ENCODE measurements at places on chromosomes 6 and 20.
A peak's percentile ranks its signal among the peaks of the same experiment; 100 is the strongest.

- peak; percentile 28 for DNase-seq
These were observed 6.2 kb upstream of the ZNF311 start for GRCh38 chr6:29011276-29011734.

- no peak for DNase-seq
These were observed 5.6 kb upstream of the BTBD3 start for GRCh38 chr20:11912013-11912658.

DNA sequence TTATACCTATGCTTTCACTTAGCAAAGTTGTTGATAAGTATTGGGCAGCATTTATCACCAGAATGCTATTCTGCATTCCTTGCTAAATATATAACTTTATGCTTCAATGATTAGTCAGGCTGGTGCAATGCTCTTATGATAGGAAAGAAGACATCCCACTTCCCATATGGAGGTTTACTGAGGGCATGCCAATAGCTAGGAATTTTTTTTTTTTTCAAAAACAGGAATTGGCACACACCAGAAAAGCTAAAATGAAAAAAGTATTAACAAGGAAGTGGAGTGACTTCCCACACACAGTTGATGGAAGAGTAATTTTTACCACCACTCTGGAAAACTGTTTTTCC lies 90.8 kb downstream of the FRK start:
- no peak for DNase-seq

DNA sequence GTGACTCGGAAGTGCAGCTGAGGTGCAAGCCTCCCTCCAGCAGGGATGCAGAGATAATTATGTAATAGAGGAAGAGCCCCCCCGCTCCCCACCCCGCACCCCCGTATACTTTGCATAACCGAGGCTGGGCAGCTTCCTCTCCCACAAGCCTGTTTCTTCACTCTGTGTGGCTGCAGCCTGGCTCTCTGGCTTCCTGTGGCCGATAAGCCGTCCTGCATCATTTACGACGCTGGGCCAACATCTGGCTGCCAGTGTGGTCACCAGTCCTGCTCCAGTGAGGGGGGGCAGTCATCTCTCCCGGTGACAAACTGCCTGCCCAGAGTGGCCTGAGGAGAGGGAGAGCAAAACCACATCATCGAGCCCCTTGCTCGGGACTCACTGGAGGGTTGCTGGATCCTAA lies 59.2 kb downstream of the RBM38 start:
- no peak for DNase-seq

DNA sequence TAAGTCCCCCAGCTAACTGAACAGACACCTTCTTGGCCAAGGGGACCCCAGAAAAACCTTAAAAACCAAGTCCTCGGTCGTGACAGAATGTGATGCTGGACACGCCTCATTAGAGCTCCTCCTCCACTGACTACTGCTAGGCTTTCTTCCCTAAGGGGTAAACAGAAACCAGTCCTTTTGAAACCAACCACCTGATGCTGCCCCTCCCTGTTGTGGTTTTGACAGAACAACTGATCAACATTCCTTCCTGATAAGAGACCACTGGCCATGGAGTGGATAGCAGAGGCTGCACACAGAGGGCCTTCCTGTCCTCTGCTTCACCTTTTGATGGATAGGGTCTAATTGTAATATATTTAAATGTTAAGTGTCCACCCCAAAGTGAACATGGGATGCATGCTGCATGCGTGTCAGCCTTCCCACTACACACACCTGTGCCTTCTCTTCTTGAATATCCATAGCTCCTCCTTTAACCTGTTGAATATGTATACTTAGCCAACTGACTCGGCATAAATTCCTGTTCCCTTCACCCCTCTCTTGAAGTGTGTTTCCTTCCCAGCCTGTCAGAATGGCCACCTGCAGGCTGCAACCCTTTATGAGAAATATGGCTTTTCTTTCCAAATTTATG lies 27.9 kb upstream of the SLC2A12 start:
- no peak for DNase-seq

- DNase-seq: no peak
These were observed 26.0 kb upstream of the PLAGL1 start for GRCh38 chr6:144033816-144034735.

GRCh38 chr20:20680991-20681508 lies 31.4 kb downstream of the RALGAPA2 start:
- no peak for DNase-seq

DNA sequence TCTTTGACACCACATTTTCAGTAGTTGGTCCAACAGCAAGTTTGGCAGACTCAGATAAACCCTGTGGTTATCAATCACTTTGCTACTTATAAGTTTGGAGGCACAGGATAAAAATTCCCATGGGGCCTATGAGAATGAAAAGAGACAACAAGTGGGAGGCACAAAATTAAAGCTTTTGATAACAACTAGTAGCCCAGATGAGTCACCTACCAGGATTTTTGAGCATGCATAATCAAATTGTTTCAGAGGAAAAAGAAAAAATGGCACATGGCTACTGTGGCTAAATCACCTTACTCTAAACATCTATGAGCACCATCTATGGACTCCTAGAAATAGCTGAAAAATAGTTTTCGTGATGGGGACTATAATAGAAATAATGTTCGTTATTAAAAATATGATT lies 40.8 kb upstream of the BMP5 start:
- DNase-seq: no peak

DNA sequence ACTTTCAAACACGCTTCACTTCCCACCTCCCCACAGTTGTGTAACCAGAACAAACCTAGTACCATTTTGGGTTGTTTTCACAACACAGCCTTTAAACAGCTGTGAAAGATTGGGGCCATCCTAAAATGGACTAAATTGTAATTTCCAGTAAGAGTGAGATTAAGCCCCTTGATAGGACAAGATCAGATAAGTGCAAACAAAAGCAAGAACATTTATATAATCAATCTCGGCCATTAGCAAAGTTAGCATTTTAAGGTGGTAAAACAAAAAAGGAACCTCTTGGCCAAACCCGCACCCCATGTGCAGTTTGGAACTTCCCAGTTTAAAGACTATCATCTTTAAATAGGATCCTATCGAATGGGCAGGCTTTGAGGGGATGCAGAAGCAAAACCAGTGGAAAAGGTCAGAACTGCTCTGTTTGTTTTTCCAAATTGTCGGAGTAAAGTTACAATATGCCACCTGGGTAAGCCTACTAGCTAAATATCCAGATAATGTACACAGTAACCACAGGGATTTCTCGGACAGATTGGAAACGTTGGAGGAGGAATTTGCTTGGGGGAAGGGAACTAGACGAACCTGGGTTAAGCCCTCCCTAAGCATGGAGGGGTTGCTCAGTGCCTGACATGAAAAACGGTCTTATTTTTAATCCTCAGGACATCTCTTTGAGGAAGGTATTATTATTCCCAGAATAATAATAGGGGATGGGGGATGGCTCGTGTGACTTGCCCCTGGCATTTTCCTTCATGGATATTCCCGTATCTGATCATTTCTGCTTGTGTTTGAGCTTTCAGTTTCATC lies 159.8 kb upstream of the SALL4 start:
- no peak for DNase-seq

DNA sequence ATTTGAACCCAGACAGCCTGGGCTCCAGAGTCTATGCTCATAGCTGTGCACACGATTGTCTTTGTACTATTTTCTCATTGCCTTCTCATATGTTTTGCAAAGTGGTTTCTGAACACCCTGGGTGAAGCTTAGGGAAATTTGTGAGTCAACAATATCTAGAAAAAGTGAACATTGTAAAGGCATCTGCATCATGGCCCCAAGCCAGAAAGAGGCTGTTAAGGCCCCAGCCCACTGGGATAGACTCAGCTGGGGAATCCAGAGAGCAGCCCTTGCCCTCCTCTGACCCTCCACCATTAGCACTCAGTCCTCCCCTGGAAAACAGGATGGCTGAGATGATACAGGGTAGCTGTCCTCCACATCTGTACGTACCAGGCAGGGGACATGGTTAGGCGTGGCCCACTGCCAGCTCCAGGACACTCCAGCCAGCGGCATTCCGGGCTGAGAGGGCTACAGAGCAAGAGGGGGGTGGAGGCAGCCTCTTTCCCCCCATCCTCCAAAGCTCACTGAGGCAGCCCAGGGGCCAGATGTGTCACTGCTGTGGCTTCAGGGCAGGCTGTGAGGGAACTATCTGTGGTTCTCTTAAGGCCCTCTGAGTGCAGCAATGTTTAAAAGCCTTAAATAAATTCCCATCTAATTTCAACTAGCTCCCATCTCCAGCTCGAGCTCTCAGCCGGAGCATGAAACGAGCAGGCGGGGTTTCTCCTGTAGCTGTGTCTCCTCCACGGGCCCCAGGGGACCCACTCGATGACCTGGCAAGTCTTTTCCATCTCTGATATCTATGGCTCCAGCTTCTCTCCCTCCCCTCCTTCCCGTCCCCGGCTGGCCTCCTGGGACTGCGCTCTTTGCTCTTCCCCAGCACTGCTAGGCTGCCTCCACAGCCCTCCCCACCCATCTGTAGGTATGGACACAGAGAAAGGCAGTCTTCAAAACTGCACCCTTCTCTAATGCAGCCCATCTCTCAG lies 209.4 kb upstream of the LRFN2 start:
- no peak for DNase-seq

- DNase-seq: no peak
These were observed 99.2 kb upstream of the RREB1 start for GRCh38 chr6:7008451-7008988.

DNA sequence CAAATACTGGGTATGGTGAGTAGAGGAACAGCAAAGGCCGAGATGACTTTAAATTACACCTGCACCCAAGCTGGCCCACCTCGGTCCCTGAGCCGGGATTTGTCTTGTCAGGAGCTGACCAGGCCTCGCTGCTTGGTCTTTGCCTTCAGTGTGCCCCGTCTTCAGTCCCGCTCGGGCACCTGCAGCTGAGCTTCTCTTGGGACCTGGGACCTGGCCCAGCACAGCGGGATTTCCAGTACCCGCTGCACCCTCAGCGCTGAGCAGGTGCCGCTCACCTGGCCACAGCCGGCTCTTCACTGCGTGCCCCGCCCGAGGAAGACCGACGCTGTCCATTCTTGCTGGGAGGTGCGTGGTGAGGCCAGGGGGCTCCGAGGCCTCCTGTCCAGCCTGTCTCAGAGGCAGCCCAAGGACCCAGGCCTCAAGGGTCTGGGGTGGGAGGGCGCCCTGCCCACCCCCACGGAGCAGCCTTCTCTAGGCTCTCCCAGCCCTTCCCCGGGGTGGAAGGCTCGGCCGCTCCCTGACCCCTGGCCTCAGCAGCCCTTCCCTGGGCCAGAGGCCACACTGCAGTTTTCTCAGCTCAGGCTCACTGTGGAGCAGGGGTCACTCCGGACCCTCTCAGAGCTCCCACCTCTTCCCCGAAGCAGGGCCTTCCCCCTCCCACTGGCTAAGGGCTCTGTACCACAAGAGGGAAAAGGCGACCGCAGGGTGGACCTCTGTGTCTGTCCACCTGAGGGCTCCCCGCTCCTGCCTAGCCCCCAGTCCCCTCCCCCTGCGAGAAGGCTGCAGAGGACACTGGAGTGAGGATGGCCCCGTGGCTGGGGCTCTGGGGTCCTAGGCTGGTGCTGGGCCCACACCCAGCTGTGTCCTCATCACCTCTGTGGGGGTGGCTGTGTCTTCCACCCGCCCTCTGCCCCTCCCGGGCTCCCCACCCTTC lies 119.3 kb downstream of the RNASET2 start:
- DNase-seq: no peak

GRCh38 chr20:57922706-57923105 lies 212.9 kb upstream of the PMEPA1 start:
- no peak for DNase-seq

GRCh38 chr6:17962436-17963031 lies 24.9 kb downstream of the KIF13A start:
- no peak for DNase-seq

DNA sequence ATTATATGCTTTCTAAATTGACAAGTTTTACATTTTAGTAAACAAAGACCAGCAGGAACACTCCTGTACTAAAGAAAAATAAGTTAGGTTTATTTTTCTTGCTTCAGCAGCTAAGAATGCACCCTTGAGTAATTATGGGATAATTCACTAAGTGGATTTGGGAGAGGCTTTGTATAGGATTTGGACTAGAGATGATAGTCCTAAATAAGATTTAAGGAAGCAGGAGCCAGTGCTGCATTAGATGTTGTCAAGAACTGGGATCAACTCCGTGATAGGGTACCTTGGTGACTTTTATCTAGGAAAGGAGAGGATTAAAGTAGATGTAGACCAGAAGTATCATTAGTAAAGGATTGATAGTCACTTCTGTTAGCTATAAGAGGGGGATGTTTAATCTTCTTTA lies 4.1 kb upstream of the C6orf141 start:
- DNase-seq: no peak

All from activated T-cell treated with anti-CD3 and anti-CD28 coated beads for 24 hours (primary cell).